Activated CD8-positive, alpha-beta T cell treated with anti-CD3 and anti-CD28 coated beads for 36 hours (primary cell): ENCODE measurements at places on chromosomes 16 and 17.
A peak's percentile ranks its signal among the peaks of the same experiment; 100 is the strongest.

DNA sequence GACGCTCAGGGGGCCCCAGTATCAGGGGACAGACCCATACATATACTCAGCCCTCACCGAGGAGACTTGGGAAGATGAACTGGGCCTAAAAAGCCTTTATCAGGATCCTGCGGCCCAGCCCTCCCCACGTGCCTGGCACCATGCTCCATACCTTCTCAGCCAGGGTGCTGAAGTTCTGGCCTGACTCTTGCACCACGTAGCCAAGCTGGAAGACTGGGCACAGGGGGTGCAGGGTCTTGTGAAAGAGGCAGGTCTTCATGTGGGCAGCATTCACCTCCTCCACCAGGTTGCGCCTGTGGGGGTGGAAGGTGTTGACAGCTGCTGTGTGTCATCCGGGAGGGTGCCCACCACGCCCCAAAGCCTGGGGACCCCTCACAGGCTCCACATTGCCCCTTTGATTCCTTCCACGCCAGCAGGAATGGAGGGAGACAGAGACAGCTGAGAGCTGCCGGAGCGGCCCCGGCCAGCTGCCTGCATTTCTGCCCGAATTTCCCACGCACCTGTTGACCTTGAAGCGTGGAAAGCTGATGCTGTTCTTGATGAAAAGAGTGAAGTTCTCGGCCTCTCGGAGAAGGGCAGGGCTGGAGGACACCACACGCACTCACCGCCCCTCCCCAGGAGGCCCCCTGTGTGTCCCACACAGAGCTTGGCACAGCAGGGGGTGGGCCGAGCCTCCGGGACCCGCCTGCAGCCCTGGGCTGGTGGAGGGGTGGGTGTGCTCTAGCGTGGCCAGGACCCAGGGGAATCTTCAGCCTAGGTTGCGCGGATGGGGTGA is 10.4 kb upstream of the CAMKK1 start:
- no peak for DNase-seq

- no peak for DNase-seq
Measured at GRCh38 chr16:84899414-84899813, 79.6 kb downstream of the CRISPLD2 start.

DNA sequence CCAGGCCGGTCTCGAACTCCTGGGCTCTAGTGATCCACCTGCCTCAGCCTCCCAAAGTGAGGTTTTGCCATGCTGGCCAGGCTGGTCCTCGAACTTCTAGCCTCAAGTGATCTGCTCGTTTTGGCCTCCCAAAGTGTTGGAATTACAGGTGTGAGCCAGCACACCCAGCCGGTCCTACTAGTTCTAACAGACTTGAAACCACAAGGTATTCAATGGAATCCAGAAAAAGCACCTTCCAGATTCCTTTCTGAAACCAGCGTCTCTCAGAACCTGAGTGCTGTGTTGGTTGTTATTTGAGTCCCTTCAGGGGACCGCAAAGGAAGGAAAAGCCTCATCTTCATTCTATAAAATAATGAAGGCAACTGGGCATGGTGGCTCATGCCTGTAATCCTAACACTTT is 4.1 kb downstream of the KRABD2 start:
- no peak for DNase-seq

DNA sequence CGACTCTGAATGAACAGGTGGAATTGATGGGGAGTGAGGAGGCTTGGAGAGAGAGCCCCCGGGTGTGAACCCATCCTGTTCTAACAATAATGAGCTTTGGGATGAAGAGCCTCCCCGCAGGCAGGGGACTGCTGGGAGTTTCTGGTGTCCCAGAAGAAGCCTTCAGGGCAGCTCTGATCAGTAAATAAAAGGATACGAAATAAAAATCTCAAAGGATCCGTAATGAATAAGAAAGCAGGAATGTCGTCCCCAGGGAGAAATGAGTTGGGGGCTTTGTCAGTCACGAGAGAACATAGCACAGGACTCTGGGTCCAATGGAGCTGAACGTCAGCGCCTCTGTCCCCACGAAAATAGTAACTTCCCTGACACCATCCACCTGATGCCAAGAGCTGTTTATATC is 113.4 kb downstream of the PITPNC1 start:
- no peak for DNase-seq

GRCh38 chr17:48153691-48154358 is 46.3 kb downstream of the SNX11 start:
- peak; percentile 30 for DNase-seq

DNA sequence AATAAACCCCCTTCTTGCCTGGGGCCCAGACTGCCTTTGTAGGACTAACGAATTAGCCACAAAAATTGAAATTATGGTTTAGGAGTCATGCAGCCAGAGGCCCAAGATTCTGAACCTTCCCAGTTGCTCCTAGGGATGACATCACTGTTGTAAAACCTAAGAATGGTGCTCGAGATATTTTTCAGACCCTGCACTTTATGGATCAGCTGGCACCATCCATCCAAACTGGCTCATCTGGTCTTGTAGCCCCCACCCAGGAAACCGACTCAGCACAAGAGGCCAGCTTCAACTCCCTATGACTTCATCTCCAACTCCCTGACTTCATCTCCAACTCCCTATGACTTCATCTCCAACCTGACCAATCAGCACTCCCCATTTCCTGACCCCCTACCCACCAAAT is 10.9 kb upstream of the EVPL start:
- no peak for DNase-seq

DNA sequence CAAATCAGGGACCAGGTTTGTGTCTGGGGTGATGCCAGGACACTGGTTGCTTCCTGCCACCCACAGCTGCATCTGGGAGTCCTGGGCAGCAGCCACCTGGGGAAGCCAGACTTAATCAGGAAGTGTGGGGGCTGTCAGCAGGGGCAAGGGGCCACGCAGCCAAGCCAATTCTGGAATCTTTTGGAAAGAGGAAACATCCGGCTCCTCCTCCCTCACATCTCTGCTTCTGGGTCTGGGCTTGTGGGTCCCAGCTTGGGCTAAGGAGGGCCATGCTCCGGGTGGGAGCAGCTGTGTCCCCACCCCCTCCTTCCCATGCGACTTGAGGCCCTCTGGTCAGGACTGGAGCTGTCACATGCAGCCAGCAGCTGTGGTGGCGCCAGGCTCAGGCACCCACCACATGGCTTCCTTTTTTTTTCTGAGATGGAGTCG is 37.0 kb upstream of the CCDC182 start:
- no peak for DNase-seq

- no peak for DNase-seq
Measured at GRCh38 chr17:66507103-66507923, 204.9 kb downstream of the PRKCA start.

GRCh38 chr16:22670044-22670536 is 143.9 kb upstream of the HS3ST2 start:
- DNase-seq: no peak

- DNase-seq: no peak
Measured at GRCh38 chr16:907361-907760, 63.4 kb downstream of the LMF1 start.

- no peak for DNase-seq
Measured at GRCh38 chr17:17789828-17790636, 46.8 kb downstream of the SREBF1 start.

DNA sequence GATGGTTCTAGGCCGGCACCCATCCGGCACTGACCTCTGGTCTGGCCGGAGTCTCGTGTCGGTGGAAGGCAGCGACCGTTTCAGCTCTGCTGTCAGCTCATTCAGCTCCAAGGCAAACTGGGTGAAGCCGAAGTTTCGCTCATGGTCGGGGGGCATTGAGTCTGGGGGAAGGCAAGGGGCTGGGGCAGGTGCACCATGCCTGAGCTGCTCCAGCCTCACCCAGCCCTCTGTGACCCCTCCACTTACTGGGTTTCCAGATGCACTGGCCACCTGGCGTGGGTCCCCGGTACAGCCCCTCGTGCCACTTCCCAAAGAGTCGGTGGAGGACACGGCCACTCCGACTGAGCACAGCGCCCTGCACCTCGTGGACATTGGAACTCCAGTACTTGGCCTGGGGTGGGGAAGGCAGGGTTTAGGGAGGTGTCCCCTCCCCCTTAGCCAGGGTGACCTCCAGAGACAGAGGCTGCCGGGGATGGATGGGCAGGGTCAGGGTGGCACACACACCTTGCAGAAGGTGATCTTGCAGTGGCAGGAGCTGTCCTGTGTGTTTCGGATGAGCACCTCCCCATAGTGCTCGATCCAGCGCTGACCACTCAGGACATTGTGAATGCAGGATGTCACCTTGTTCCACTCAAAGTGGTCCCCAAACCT is 12.6 kb downstream of the OSBPL7 start:
- no peak for DNase-seq

- DNase-seq: no peak
Measured at GRCh38 chr17:57761887-57762286, 16.8 kb upstream of the CCDC182 start.
